ENCODE measurements at places on chromosomes 13 and 19. TPM values are rescaled to one million over a fixed set of nuclear protein-coding genes. Genes with fewer than 3 reads are reported as not detected.

Gene GARRE1
- total RNA-seq: 26.2 TPM

Gene KHSRP
- total RNA-seq: 203 TPM

Gene TBXA2R
- total RNA-seq: 5.3 TPM

Gene ZSCAN5A
- 16.7 TPM for total RNA-seq

Gene FFAR2
- total RNA-seq: 0.85 TPM

Gene ZNF569
- total RNA-seq: 4.6 TPM

Gene CDK8
- total RNA-seq: 12.4 TPM

Measured in left lung (tissue), 14 donors.